ENCODE measurements at places on chromosomes 4 and X.
A peak's percentile ranks its signal among the peaks of the same experiment; 100 is the strongest.

GRCh38 chr4:45453258-45453853, 670.5 kb downstream of the GABRG1 start:
- DNase-seq = no peak

DNA sequence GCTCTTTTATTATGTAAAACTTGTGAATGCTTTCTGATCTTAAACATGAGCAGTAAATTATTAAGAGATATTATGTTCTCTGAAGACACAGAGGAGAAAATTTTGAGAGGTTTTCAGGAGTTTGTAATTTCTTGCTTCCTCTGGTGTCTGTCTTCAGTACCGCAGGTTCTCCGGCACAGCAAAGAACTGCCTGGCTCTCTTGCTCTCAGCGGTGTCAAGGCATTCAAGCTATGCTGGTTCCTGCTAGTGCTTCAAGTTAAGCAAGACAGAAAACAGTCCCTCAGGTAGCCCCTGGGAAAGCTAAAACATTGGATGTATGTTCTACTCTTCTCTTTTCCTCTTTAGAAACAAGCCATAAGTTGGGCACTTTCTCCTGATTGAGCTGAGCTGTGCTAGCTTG, 120.2 kb upstream of the CENPE start:
- DNase-seq = no peak

GRCh38 chrX:47321386-47321785, 49.0 kb upstream of the ZNF157 start:
- DNase-seq = no peak

- DNase-seq = no peak
Observed at GRCh38 chr4:73620115-73620792, at the start of gene RASSF6. TSS of gene RASSF6 (minus strand) at chr4:73620436. CDS start at chr4:73611795, 8,641 bp downstream.

DNA sequence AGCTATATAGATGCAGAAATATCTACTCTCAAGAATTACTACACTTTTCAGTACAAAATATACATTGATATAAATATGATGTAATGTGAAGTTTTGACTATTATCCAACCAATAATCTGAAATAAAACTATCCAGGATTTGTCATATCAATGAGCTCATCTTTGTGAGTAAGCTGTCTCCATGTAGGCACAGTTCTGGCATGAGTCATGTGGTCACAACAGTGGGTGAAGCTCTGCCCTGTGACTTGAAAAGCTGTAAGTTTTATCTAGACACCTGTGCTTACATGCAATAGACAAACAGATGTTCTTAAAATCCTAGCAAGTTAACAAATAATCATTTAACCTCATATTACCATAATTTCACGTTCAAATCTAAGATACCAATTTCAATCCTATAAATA, 192.7 kb downstream of the GABRG1 start:
- DNase-seq = no peak

DNA sequence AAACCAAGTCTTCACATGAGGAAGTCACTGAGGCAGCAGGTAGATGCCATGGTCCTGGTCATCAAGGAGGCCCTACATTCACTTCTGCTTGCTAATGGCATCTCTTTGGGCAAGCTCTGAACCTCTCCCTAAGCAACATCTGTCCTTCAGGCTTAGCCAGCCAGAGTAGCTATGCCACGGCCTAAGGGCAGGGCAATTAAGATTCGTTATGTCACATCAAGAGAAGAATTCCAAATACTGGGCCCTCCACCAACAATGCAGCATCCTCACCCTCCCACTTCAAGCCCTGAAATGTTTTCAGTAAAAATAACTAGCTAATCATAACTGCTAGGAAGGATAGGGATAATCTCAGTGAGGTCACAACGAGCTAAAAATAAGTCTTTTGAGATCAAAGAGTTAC, 120.7 kb upstream of the HCCS start:
- DNase-seq = no peak

DNA sequence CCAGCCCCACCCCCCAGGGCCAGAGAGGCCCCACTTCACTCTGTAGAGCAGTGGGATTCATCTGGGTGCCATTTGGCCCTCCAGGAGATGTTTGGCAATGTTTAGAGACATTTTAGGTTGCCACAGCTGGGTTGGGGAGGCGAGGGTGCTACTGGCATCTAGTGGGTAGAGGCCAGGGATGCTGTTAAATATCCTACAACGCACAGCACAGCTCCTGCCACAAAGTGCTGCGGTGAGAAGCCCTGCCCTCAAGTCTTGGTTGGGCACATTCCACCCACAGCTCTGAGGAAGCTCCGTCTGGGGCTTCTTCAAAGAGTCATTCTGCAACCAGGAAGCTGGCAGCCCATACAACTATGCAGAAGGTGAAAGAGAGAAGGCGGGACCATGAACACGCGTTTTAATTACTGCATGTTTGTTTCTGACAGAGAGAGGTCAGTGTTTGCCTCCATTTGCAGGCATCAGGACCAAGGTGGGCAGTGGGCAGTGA, 48.1 kb upstream of the FAM9C start:
- DNase-seq = peak; percentile 98

DNA sequence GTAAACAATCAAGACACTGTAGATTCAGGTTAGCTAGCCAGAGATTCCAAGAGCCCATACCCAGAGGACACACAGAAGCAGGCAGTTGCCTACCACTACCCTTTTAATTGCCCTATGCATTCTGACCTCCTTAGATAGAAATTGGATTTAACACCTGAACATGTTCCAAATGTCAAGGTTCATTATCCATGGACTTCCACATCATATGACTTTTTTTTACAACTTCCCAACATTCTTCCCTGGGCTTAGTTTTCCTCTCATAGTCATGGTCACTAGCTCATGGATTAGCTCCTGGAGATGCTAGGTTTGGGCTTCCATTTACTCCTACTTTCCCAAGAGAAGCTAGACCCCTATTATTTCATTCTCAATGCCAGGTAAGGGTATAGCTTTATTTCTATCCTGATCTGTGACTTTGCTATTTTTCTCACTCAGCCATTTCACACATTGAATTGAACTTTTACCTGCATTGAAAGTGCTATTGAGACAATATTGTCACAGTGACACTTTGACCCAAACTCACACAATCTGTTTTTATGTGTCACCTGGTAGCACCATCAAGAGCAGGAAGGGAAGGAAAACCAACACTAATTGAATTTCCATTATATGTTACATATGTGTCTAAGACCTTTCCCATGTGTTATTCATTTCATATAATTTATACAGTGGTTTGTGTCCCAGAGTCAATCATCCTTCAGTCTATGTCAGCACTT, 44.0 kb upstream of the PRKG2 start:
- DNase-seq = no peak

DNA sequence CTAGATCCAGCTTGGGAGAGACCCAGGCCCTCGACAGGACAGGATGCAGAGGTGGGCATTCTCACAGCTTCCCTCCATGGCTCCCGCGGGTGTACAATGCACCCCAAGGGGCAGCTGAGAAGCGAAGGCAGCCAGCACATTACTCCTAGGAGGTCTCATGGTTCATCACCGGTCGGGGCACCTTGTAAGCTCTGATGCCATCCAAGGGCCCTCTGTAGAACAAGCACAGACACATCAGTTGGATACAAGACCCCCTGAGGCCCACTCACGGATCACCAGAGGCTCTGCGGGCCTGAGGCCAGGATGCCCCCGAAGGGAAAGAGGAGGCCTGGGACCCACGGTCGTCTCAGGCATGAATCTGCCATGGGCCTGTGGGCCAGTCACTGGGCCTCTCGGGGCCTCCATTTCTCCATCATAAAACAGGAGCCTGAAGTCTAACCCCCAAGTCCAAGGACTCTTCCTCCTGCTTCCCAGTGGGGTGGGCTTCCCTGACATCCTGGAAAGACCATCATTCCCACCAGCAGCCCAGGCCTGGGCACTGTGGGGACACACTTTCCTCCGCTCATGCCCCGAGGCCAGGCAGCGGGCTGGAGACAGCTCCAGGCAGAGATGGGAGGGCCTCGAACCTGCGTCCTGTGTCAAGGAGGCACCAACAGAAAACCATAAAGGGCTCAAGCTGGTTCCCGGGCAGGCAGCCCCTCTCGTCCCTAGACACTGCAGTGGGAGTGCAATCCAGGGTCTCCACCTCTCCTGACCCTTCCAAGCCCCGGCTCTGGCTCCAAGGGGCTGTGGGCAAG, 20.1 kb downstream of the HMX1 start:
- no peak for DNase-seq

DNA sequence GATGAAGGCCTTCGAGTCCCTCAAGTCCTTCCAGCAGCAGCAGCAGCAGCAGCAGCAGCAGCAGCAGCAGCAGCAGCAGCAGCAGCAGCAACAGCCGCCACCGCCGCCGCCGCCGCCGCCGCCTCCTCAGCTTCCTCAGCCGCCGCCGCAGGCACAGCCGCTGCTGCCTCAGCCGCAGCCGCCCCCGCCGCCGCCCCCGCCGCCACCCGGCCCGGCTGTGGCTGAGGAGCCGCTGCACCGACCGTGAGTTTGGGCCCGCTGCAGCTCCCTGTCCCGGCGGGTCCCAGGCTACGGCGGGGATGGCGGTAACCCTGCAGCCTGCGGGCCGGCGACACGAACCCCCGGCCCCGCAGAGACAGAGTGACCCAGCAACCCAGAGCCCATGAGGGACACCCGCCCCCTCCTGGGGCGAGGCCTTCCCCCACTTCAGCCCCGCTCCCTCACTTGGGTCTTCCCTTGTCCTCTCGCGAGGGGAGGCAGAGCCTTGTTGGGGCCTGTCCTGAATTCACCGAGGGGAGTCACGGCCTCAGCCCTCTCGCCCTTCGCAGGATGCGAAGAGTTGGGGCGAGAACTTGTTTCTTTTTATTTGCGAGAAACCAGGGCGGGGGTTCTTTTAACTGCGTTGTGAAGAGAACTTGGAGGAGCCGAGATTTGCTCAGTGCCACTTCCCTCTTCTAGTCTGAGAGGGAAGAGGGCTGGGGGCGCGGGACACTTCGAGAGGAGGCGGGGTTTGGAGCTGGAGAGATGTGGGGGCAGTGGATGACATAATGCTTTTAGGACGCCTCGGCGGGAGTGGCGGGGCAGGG, 568 bp downstream of the HTT start:
- DNase-seq = peak; percentile 57

DNA sequence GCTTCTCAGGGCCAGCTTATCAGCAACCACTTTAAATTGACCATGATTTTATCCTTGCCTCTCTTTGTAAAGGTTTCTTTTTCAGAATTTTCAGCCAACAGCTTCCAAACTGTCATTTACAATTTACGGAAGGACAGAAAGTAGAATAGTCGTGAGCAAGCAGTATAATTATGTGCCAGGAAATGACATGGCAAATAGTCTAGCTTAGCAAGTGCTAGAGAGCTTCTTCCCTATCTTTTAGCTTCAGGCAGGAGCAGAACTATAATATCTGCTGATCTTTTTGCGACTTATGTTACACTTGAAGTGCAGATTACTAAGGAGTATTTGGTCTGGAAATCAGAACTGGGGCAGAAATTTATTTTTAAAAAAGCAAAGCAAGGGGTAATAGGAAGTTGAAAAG, 123.0 kb upstream of the AP1S2 start:
- DNase-seq = no peak

DNA sequence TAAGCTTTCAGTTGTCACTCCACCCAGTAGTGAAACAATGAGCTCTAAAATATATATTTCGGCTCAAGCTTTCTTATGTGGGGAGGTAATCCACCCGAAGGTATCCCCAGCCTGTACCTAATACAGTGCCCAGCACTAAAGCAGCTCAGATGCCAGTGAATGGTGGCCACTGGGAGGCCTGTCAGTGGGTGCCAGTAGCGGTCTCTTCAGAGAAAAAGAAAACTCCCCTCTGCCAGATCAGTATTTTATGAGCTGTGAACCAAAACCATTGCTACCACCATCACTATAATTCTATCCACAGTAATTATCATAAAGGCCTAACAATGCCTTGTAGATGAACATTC, 835 bp upstream of the NFKB1 start:
- no peak for DNase-seq

DNA sequence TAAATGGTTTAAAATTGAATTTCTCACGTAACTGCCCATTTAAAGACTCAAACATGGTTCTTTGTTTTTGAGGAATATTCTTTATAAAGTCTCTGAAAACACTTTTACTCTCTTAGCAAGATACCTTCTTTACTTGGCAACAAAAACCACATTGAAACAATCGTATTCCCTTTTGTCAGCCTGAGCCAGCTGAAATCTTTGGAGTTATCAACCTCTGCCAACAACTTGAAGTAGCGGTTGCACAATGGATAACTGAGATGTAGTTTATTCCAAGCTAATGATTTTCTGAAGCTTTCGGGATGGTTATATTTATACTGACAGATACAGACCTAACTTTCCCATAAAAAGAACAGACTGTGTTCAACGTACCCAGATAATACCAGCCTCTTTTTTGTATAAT, 561.3 kb downstream of the IL1RAPL1 start:
- no peak for DNase-seq

DNA sequence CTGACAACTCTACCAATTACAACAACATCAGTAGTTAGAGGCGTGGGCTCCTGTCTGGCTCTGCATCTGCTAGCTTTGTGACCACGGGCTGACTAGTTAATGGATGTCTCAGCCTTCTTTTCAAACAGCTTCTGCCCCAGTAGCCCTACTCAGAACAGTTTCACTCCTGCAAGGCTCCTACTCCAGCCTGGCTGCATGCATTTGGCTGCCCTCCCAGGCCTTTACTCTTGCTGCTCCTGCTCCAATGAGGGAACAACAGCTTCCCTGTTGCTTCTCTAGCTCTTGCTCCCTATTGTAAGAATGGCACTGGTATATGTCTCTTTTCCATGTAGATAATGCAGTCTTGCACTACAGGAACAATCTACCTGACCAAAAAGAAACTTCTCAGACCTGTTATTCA, 93.3 kb downstream of the TTC29 start:
- no peak for DNase-seq
